ENCODE measurements at places on chromosomes 13 and 19.

DNA sequence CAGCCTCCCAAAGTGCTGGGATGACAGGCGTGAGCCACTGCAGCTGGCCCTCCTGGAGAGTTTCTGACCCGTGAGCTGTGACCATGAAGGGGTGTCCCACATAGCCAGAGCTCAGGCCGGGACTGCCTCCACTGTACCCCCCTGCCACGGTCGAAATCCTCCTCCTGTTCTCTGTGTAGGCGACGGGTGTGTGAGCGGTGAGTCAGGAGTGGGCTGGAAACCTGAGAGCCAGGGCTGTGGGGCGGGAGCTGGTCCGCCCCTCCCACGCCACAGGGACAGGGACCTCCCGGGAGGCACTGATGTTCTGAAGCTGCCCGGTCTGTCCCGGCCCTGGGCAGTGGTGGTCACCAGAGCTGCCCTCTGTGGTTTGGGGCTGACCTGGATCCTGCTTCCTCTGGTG lies 3.9 kb downstream of the WDR18 start:
- no peak for DNase-seq

- DNase-seq: no peak
Measured at GRCh38 chr13:50513300-50513877, 330.1 kb downstream of the DLEU7 start.

- no peak for DNase-seq
Measured at GRCh38 chr19:3404324-3405260, 38.2 kb downstream of the NFIC start.

- no peak for DNase-seq
Measured at GRCh38 chr19:38173291-38174041, 50.6 kb downstream of the DPF1 start.

- DNase-seq: no peak
Measured at GRCh38 chr13:38590796-38591507, 95.9 kb upstream of the FREM2 start.

- no peak for DNase-seq
Measured at GRCh38 chr19:21221693-21222092, 79.9 kb downstream of the ZNF431 start.

DNA sequence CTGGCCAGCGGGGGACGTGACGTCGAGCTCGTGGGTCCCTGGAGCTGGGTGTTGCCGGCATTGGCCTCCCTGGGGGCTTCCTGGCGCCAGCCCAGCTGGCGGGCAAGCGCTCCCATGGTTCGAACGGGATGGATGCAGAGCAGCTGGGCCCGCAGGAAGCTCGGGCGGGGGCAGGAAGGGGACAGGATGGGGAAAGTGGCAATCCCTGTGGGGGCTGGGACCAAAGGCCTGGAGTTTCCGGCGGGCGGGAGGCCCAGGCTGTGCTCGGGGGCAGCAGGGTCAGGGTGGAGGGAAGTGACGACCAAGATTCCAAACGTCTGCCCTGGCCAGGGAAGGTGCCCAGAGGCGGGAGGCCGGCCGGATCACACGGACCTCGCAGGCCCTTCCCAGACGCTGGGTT lies 19.3 kb downstream of the PALM start:
- DNase-seq: no peak

DNA sequence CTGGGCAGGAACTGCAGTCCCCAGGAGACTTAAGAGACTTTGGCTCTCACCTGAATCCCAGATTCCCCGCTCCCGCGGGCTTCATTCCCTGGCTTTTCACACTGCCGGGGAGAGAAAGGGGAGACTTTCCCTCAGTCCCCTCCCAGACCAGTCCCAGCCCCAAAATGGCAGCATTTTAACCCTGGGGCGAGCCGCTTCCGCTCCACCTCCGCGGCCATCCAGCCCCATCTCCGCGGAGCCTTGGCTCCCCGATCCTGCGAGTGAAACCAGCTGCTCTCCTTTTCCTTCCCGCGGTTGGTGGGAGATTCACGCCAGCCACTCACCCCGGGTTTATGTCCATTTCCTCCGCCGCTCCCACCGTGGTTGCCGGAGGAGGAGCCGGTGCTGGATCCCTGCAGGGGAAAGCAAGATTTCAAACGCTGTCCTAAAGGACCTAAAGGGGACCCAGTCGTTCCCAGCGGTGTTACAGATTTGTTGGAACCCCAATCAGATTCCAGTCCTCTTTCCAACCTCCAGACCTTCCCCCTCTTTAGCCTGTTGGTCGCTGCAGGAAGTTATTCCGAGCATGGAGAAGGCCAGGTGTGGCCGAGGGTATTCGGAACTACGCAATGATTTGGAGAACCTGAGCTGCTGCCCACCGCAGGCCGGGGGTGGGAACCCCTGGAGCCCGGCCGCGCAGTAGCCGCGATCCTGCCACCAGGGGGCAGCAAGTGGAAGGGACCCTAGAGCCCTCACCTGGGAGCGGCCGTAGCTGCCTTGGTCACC lies 3.4 kb downstream of the DMKN start:
- DNase-seq: peak; percentile 85

Measured in stimulated activated CD4-positive, alpha-beta T cell treated with anti-CD3 and anti-CD28 coated beads, Interleukin-2, amount 100 ng/mL, for 24 hours (primary cell).